Suppressor macrophage treated with lipopolysaccharide for 4 hours (primary cell): ENCODE measurements at places on chromosomes 6 and 20.

- no peak for DNase-seq
Measured at GRCh38 chr6:96450082-96450769, 71.4 kb upstream of the UFL1 start.

DNA sequence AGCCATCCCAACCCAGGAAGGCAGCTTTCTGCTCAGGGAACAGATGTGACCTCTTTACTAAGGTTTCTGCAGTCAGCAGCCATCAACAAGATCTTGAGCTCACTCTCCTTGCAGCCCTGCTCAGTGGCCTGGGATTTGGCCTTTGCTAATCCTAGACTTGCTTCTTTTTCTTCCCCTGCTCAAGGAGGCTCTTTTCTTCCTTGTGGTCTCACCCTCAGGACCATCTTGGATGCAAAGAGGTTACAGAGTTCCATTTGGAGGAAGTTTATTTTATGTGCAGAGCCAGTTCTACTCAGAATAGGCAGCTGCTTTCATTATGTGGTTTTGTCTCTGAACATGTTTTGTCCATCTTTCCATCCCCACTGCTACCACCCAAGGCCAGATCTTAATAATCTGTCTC, 49.3 kb downstream of the RALY start:
- DNase-seq: no peak

GRCh38 chr20:23223908-23224580, 126.5 kb upstream of the NXT1 start:
- no peak for DNase-seq

DNA sequence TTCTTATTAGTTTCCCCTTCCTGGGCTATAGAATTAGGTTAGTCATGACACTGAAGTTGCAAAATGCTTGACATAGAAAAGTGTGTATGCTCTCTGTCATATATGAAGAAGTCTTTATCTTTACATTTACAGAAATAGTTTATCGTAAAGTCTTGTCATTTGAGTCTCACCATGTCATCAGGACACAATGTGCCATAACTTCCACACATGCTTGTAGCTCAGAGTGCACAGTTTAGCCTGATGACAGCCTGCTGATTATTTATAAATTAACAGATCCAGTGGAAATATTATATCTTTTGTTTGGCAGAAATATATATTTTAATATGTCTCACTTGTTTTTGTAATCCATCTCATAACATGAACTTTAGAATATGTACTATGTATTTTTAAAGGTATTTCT, 286.9 kb upstream of the QKI start:
- DNase-seq: no peak

GRCh38 chr6:73116330-73116729, 109.0 kb downstream of the KHDC1L start:
- no peak for DNase-seq

GRCh38 chr6:134373282-134373922, 55.5 kb upstream of the SGK1 start:
- peak; percentile 96 for DNase-seq

- no peak for DNase-seq
Measured at GRCh38 chr6:135616655-135617054, 119.1 kb upstream of the AHI1 start.

DNA sequence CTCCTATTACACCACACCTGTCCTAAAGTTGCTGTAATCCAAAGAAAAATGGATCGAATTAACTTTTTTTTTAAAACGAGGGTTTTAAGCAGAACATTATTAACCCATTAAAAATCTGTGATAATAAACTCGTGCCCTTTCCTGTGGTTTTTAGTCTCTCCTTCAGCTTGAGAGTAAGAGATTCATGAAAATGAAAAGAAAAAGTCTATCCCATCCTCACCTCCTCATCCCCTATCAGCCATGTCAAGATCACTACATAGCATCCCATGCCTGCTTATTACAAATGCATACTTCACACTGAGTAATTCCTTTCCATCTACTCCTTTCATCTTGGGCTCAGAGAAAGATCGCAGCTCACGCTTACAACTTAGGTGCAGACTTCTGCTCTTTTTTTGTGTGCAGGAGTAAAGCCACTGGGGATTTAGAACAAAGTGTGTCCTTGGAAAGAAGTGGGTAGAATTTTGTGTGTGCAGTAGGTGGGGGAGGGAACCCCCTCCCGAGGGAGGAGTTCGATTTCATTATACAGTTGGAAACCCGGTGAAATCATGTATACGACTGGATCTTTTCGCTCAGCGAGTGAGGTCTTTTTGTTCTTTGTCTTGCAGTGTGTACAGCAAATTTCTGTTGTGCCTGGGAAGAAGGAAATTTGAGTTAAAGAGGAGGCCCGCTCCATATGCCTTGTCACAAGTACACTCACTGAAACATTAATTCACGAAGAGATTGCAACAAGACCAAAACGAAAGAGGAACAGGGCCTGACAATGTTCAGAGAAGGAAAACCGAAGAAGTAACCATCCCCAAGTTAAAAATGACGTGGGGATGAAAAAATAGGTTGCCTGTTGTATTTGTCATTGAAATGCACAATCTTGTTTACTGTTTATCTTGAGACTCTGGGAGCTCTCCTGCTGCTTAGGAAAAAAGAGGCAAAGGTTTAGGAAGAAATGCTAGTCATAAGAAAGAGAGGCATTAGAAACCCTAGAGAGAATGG, 146.5 kb upstream of the ZNF217 start:
- DNase-seq: peak; percentile 89

DNA sequence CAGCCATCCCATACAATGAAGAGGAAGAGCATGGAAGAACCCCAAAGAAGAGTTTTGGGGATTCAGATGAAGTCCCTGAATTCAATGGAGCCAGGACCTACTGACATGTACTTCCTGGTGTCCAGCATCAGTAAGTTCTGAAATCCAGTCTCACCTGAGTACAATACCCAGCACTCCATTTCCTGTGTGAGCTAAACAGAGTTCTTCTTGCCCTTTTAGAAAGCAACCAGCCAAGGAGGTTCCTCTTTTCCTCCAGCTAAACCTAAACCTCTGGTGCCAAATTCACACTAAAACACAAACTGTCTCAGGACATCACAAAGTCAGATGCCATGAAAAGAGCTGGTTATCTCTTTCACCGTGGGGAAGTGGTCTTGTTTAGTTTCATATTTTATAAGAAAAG, 71.5 kb downstream of the PKHD1 start:
- DNase-seq: no peak

DNA sequence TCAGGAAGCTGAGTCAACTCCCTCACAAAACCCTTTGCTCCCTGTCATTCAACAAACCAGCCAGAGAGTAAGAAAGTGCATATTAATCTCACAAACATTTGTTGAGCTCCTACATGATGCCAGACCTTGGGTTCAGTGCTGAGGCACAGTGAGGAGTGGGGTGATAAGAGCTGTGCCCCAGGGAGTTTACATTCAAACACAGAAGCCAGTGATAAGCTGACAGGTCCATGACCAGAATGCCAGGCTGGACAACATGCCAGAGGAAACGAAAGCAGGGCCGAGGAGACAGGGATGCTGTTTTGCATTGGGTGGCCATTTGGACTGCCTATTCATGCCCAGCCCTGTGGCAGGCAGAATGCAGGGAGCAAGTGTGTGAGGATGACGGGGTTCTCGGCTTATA, 76.7 kb downstream of the LRFN2 start:
- DNase-seq: no peak

GRCh38 chr20:50190251-50191064, at the start of gene CEBPB:
CEBPB (plus strand) TSS chr20:50190830; CDS start chr20:50191034, 204 bp downstream.
- DNase-seq: peak; percentile 98

DNA sequence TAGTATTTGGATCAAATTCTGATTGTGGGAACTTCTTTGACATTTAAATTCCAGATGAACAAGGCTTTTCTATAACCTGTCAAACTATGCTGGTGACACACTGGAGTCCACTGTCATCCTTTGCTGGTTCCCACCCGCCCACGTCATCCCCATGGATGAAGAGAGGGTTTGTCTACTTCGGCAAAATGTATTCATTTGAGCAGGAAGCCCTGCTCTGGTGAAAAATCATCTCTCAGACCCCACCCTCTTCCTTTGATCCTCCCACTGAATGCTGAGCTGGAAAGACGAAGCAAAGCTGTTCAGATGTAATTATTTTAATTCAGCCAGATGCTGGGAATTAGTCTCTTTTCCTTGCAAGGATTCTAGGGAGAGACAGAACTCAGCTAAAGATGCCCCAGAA, 50.5 kb downstream of the CPNE5 start:
- peak; percentile 14 for DNase-seq

- DNase-seq: no peak
Measured at GRCh38 chr6:3862038-3862437, 12.9 kb downstream of the FAM50B start.

DNA sequence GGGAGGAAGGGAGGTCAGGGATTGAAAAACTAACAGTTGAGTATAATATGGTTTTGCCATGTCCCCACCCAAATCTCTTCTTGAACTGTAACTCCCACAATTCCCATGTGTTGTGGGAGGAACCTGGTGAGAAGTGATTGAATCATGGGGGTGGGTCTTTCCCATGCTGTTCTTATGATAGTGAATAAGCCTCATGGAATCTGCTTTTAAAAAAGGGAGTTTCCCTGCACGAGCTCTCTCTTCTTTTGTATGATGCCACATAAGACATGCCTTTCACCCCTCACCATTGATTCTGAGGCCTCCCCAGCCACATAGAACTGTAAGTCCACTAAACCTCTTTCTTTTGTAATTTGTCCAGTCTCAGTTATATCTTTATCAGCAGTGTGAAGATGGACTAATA, 833.4 kb upstream of the MAP3K7 start:
- no peak for DNase-seq

DNA sequence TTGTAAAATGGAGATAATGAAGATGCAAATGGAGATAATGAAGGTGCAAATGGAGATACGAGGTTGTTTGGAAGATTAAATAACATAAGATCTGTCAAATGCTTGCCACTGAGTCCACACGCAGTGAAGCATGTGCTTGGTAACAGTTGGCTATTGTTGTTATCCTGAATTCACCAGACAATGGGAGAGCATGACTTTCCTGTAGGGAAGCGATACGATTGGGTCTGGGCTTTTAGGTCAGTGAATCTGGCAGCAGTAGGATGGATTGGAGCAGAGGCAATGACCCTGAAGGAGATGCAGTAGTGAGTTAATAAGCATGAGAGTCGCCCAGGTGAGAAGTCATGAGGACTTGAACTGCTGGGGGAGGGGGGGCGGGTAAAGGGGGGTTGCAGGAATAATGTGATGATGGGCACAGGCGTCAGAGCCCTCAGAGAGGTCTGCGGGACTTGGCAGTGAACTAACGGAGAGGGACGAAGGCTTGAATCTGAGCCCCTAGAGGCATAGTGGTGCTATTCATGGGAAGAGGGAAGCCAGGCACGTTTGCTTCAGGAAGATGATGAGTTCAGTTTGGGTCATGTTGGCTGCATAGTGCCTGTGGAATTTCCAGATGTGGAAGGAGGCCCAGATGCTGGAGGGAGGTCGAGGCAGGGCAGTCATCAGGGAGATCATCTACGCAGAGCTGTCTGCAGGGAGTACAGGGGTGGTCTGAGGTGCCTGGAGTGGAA, 55.4 kb downstream of the ZDHHC14 start:
- no peak for DNase-seq

DNA sequence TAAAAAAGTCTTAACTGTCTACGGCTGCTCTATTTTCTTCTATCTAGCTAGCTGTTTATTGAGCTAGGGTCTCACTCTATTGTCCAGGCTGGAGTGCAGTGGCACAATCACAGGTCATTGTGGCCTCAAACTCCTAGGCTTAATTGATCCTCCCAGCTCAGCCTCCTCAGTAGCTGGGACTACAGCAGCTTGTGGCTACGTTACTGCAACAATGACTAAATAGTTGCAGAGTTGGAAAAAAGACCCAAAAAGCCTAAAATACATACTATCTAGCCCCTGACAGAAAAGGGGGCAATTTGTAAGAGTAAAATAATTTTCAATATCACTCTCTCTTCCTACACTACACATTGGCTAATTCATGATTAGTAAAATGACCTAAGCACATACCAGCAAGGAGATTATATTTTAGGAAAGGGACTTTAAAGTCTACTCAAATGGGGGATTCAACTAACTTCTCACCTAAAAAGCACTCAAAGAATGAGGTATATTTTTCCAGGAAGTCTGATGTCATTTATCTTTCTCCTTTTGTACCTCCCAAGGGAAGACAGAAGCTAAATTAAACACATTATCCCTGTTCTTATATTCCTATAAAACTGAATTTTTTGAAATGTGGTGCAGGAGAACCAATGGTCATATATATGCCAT, 82.8 kb downstream of the ZMYND8 start:
- peak; percentile 20 for DNase-seq

DNA sequence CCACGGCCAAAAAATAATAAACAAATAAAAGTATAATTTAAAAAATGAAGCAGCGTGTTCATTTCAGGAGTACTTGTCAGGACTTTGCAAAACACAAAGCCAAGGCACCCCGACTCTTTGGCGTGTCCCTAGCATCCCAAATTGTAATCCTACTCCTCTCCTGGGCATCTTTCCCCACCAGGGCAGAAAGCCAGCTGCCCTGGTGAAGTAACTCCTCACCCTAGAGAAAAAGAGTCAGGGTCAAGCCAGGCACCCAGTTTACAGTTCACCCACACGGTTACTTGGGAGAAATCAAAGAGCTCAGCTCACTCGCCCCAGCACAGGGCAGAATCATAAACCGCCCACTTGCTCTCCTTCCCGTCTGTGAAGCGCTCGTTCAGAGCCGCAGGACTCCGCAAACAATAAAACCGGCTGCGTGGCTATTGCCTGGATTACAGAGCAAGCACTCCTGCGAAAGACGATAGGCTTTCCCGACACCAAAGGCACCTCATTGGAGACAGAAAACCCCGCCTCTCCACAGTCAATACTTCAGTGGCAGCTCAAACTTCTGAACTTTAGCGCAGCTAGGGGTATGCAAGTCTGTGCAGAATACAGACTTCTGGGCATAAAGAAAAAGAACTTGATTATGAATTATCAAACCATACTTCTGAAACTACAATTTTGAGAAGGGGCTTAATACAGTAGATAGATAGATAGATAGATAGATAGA, 73.0 kb upstream of the NHSL1 start:
- no peak for DNase-seq

DNA sequence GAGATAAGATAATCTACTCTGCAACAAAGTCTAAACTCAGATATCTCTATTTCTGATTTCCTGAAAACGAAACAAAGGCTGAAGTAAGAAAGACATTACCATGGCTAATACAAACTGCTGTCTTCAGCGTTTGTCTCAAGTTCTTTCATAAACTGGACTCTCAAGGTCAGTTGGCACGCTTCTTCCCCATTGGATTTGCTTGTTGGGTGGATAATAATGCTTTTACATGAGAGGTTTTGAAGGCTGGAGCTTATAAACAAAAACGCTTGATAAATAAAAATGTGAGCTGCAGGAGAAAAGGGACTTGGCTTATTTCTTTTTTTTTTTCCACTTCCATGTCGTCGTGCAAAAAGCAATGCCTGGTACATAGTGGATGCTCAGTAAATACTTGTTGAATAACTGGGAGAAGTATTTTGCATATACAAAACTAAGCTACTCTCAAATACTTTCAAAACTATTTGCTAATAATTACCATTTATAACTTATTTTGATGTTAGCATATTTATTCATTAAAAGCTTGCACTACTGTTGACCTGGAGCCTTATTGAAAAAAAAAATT, 65.7 kb upstream of the EEF1A1 start:
- peak; percentile 45 for DNase-seq

DNA sequence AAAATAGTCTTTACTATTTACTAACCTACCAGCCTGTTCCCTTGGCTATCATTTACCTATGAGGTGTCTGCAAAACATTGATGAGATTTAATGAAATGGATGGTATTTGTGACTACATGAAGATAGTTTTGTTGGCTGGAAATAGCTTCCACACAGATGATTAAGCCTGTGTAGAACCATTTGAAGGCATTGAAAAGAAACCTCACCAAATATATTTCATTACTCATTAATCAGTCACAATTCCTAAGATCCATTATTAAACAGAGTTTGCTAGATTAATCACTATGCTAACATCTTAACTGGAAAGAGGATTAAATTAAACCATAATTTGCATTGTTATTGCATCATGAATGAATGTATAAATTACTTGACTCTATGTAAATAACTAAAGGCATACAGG, 560.3 kb downstream of the BMP2 start:
- no peak for DNase-seq
